NCI-H526 (cell line): ENCODE measurements at places on chromosomes 1 and 21.

DNA sequence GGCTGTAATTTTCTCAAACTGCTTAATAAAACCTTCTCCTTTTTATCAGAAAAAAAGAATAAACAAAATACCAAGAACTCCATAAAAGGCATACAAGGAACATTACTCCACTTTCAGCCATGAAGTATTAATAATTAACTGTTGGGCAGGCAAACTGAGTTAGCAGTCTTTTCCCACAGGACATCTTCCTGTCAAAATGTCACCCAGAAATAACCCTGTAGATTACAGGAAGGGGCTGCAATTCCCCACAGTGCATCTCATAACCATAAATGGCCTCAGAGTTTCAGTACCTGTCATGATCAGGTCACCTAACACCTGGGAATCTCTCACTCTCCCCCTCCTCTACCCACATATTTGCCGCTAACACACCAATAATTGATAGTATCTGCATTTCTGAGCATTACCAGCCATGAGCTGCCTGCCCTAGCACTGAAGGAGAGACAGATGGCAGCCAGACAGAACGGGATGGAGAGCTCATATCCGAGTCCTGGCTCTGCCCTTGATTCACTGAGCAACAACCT is 475.0 kb downstream of the SMYD3 start:
- DNase-seq, result no peak

- DNase-seq, result peak; percentile 34
Measured at GRCh38 chr1:192632641-192633532, 3.1 kb upstream of the RGS13 start.

DNA sequence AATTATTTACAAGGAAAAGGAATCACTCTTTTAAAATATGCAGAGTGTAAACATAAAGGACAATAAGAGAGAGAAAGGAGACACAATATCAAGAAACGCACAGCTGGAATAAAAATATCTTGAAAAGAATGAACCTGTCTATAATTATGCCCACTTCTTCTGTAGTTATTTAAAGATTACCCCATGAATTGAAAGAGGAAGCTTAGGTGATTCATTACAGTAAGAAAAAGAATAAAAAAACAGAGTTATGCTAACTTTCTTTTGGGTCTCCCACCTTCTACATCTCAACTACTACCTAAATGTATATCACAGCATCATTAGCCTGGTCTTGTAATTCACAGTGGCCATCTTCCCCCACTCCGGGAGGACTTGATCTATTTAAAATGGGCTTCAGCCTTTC is 182.1 kb downstream of the MRPL39 start:
- DNase-seq, result no peak

DNA sequence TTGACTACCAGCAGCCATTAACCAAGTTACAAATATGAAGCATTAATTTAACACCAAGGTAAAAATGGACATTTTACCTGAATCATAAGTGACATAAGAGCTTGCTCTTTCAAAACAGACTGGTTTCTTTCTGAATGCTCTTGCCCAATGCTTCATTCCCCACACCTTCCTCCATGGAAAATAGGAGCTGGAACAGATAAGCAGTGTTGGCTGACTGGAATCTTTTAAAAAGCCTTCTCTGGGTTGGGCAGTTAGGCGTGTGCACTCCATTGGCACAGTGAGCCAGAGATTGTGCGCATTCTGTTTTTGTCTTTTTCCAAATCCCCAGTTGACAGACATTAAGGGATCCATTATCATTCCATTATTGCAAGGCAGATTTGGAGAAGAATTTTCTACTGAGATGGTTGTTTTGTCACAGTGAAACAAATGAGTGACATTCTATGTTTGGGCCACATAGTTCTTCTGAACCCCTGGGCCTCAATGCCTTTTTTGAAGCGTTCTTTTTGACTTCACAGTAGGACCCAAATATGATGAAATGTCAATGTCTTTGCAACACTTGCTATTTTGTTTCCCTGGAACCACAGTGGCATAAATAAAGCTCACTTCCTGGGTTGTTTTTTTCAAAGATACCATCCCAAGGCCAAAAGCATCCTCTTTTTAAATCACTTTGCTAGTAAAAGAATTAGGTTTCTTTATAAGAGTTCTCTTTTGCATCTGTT is 32.3 kb downstream of the LRRC8B start:
- DNase-seq, result no peak

- DNase-seq, result no peak
Measured at GRCh38 chr1:103160281-103160680, 52.0 kb upstream of the COL11A1 start.

DNA sequence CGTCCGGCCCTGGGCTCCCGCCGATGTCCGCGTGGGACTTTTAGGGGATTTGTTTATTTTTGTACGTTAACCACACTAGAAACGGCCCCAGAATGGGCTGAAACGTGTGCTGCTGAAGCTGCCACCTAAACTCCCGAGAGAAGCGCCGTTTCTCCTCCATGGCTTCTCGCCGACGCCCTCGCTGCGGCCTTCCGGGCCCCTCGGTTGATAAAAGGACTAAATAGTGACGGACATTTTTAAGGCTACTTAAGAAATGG is 678 bp upstream of the PTTG1IP start:
- no peak for DNase-seq

DNA sequence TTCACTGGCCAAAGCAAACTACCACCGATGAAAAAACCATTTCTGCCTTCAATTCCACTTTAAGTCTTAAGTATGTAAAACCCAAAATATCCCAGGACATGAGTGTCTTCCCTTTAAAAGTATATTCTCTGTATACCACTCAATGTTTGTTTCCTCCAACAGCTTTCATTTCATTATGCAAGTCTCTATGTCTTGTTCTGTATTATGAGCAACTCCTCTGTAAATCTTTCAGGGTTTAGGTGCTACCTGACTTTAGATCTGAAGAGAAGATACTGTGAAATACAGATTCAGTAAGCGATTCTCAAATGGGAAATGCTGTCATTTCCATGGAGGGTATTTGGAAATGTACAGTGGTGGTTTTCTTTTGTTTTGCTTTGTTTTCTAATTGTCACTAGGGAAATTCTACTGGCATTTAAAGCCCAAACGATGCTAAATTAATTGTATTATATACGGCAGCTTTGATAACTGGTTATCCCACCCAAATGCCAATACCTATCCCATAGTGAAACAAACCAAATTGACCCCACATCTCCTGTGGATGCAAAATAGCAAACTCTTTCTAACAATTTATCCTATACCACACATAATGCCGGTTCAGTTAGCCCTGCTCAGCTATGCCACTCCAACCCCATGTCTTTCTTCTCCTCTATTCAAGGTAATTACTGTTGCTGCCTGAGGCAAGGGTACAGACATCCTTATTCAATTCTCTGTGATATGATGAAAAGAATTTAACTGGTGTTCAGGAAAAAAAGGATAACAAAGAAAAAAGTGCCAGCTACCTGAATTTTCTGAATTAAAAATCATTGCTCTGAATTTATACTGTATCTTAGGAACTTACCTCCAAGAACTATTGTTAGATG is 182.8 kb downstream of the EIF4G3 start:
- DNase-seq, result no peak

DNA sequence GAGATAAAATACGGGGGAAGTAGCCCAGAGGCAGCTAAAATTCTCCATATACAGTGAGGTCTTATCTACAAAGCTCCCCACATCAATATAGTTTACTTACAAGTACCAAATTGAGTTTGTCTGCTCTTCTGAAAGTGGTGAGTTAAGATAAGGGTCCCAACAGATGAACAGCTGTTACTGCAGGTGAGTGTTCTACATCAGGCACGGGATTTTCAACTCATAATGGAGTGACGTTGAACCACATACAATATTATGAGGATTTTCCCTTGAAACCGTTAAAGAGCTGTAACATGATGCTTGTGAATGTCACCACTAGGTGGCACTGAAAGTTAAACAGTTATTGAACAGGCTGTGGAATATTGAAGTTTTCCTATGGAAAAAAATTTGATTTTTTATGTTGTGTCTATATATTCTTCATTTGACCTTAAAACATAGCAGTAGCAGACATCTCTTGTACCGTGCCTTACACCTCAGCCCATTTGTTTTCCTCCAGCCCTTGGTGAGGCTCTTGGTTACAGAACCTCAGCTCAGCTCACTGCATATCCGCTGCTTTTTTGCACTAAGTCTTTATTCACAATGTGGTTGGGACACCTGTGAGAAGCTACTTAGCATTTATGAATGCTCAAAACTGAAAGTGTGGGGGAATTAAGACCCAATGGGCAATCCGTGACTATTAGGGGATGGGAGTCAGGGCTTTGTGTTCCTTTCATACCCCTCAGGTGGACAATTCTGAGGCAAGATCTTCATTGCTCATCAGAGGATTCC is 23.2 kb downstream of the CD1D start:
- DNase-seq, result peak; percentile 85

- DNase-seq, result peak; percentile 28
Measured at GRCh38 chr1:234613128-234613875, 3.3 kb upstream of the IRF2BP2 start.

DNA sequence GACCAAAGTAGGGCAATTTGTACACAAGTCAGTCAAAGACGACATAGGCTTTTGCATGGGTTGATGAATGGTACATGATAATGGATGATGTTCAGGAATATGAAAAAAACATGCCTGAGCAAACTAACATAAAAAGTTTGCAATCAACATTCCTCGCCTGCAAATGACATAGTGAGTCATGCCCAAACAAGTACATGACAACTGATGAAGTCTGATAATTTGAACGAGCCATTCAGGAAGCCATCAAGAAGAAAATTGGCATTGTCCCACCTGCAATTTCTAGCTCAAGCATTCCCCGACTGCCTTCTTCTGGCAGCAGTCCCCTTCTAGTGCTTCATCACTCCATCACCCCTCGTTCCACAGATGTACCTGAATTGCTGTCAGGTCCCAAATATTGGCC is 118.4 kb upstream of the NR5A2 start:
- no peak for DNase-seq

- DNase-seq, result no peak
Measured at GRCh38 chr1:27567146-27567526, 36.8 kb downstream of the AHDC1 start.

DNA sequence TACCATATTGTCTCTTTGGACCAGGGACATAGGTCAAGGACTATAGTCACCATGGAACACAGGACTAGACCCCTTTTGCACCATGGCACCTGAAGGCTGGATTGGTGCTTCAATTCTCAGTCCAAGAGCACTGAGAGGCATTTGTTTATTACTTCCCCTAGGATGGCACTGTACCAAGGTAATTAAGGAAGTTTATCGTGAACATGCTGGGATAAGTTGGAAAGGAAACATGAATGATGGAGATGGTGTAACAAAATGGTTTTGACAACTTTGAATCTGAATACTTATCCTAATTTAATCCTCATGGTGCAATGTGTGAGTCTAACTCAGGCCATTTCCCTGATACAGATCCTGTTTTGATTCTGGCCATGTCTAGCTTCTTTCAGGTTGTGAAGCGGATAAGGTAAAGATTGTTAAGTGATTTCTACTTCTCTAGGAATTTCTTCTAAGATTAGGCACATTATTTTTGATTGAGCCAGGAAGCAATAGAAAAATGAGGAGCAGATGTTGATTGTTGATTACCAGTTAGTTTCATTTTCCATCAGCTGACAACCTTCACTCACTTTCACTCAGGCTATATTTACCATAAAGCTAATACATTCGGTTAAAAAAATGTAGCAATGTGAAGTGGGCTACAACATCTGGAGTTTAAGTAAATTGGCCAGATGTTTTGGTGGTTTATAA is 37.3 kb upstream of the SIPA1L2 start:
- no peak for DNase-seq

GRCh38 chr1:43253173-43253572 is 16.6 kb upstream of the TMEM125 start:
- no peak for DNase-seq

DNA sequence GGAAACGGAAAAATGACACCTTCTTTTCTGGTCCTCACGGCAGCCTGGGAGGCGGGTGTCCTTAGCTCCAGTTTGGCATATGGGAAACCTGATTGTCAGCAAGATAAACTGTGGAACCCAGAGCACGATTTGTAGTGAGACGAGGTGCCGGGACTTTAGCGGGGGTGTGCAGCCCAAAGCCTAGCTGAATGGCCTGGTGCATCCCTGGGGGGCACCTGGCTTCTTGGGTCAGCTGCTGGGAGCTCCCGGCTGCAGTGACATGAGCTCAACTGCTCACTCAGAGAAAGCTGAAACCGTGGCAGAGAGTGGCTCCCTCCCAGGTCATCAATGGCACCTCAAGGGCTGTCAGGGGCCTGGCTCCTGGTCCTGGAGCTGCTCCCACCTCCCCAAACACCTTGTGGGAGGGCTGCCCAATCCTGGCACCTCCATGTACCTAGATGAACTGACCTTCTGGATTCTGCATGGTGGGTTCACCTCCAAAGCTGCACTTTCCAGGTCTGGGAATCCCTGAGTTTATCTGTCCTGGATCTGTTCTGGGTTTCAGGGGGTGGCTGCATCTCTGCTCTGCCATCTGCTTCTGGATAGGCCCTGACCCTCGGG is 260.5 kb downstream of the MATN1 start:
- DNase-seq, result no peak

GRCh38 chr1:107877092-107877491 is 87.9 kb downstream of the VAV3 start:
- DNase-seq, result peak; percentile 22

- DNase-seq, result no peak
Measured at GRCh38 chr1:76232666-76233065, 158.1 kb downstream of the ST6GALNAC3 start.

DNA sequence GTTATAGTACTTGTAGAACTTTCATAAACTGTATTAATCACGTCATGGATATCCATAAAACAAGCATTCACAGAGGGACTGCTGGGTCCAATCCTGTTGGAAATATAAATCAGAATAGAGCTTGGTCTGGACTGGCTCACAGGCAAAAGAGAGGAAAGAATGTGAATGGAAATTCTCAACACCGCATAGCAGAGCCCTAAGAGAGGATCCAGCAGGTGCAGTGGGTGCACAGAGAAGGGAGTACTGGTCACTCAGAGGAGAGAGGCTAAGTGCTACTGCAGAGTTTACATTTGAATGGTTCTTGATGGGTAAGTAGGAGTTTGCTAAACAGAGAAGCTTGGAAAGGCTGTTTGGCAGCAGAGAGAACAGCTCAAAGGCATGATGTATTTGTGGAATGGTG is 231.7 kb downstream of the PAPPA2 start:
- DNase-seq, result no peak

GRCh38 chr1:168509875-168510791 is 33.7 kb downstream of the XCL2 start:
- DNase-seq, result no peak

DNA sequence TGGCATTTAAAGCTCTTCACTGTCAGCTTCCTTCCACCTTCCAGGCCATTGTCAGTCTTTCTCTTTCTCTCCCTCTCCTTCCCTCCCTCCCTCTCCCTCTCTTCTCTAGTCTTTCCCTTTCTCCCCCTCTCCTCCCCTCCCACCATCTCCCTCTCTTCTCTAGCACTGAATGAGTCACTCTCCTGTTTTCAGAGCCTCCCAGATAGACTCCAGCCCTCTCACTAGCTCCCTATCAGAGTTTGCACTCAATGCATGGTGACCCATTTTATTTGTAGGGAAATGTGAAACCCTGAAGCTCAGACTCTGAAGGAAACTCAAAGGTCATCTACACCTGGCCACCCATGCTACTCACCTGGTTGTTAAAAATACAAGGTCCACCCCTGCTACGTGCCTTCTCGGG is 4.4 kb upstream of the MATN1 start:
- DNase-seq, result no peak

- DNase-seq, result peak; percentile 78
Measured at GRCh38 chr1:51219022-51219421, 17.1 kb upstream of the RNF11 start.
